ENCODE measurements at places on chromosomes 7 and 10. TPM values are rescaled to one million over a fixed set of nuclear protein-coding genes. Genes with fewer than 3 reads are reported as not detected.

PRR15 gene
- total RNA-seq, result 13.0 TPM

UTF1 gene
- total RNA-seq, result not detected

NME8 gene
- 0.67 TPM for total RNA-seq

KCNIP2 gene
- 5.5 TPM for total RNA-seq

- no peak for DNase-seq
Measured at GRCh38 chr7:18163091-18163490, 135.4 kb upstream of the PRPS1L1 start.

Measured in progenitor cell of endocrine pancreas (in vitro differentiated cells).